Progenitor cell of endocrine pancreas (in vitro differentiated cells): ENCODE measurements at places on chromosomes 2 and 18. TPM values are rescaled to one million over a fixed set of nuclear protein-coding genes. Genes with fewer than 3 reads are reported as not detected.
A peak's percentile ranks its signal among the peaks of the same experiment; 100 is the strongest.

DNA sequence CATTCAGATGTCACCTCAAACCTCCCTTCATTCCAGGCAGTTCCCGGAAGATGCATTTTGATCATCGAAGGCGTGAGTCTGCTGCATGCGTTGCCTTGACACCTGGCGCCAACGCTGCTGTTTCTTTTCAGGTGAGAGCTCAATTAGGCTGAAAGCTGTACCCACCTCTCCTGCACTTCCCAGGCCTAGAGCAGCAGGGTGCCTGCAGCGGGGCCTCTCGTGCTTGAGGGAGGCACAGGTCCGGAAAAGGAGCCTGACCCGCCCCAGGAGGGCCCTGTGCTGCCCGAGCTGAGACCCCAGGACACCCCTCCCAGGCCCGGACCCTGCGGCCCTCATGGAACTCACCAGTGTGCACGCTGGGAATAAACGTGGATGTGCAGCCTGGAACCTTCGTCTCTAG, 31.4 kb upstream of the KCNG2 start:
- no peak overlapping the region for H3K4me3 ChIP-seq
- no peaks in the 10 kb centered on the region for H3K4me1 ChIP-seq
- H3K36me3 ChIP-seq: no peaks in the 10 kb centered on the region
- no peak overlapping the region for H3K27ac ChIP-seq

Gene MPPE1
- 27.4 and 37.4 TPM in 2 replicates for total RNA-seq

GRCh38 chr18:79442508-79443221, 46.9 kb downstream of the NFATC1 start:
- no peak overlapping the region for H3K27ac ChIP-seq
- H3K27me3 ChIP-seq: peaks cover 3% of the 10 kb centered on the region
- DNase-seq: no peak
- no peak overlapping the region for H3K4me3 ChIP-seq
- no peaks in the 10 kb centered on the region for H3K36me3 ChIP-seq

GRCh38 chr2:234674781-234675201, 177.9 kb upstream of the ARL4C start:
- no peak for DNase-seq
- no peaks in the 10 kb centered on the region for H3K36me3 ChIP-seq
- no peaks in the 10 kb centered on the region for H3K27me3 ChIP-seq

DNA sequence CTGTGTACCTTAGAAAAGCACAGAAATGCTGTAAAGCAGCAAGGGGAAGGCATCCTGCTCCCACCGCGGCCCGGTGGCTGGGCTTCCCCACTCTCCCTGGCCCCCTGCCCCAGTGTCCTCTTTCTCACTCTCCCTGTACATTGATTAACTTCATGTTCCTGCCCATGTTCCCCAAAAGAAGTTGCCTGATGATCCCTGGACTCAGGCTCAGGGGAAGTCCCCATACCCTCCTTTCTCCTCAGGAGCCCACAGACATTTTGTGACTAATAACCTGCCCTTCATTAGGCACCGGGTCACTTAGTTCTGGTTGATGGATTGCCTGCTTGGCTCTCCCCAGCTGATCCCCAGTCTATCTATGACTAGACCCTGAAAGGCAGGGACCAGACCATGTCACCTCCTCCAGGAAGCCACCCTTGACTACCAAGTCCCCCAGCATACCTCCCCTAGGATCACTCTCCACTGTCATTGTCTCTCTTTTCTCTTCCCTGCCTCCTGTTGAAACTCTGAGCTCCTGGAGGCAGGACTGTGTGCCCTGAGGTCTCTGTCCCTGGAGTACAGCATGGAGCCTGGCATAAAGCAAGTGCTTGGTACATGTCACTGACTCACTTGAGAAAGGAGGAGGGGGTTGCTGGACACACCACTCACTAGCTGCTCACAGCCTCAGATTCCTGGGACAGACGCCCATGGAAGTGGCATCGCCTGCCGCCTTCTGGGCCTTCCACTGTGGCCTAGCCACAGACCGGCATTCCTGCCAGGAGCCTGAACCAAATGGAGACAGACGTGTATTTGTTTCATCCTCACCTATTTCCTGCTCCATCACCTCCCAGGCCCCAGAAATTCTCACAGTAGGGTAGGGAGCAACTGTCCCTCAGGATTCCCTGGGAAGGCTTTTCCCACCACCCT, 13.5 kb downstream of the MALL start:
- no peaks in the 10 kb centered on the region for H3K27me3 ChIP-seq
- DNase-seq: no peak
- peaks cover 5% of the 10 kb centered on the region for H3K4me1 ChIP-seq
- no peaks in the 10 kb centered on the region for H3K36me3 ChIP-seq
- H3K27ac ChIP-seq: peak overlapping the region; percentile 78

GRCh38 chr2:27303093-27304025, 4.9 kb downstream of the UCN start:
- H3K4me3 ChIP-seq: no peak overlapping the region
- peaks cover 40% of the 10 kb centered on the region for H3K27me3 ChIP-seq
- peaks cover 6% of the 10 kb centered on the region for H3K4me1 ChIP-seq
- no peaks in the 10 kb centered on the region for H3K36me3 ChIP-seq
- no peak overlapping the region for H3K27ac ChIP-seq

Gene DNAH6
- 4.8 and 5.5 TPM in 2 replicates for total RNA-seq

Gene RETSAT
- total RNA-seq: 22.8 and 23.1 TPM in 2 replicates

DNA sequence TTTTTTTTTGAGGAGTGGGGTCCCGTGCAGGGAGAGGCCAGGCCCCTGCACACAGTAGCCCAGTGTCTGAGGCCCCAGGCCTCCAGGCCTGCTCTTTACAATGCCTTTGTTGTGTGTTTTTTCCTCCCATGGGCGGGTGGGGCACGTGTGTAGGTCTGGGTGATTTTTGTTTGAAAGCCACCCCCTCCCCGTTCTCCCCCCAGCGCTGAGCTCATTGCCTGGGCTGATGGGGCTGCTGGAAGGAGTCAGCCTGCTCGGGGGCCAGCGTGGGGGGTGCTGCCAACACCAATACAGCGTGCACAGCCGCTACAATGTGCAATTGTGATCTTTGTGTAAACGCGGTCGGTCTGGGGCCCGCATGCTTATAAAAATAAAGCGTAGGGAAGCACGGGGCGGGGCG, 142.7 kb downstream of the DYSF start:
- peak; percentile 11 for DNase-seq
- peak overlapping the region; percentile 83 for H3K27ac ChIP-seq
- no peaks in the 10 kb centered on the region for H3K36me3 ChIP-seq
- peaks cover 4% of the 10 kb centered on the region for H3K27me3 ChIP-seq
- peaks cover 10% of the 10 kb centered on the region for H3K4me1 ChIP-seq

DNA sequence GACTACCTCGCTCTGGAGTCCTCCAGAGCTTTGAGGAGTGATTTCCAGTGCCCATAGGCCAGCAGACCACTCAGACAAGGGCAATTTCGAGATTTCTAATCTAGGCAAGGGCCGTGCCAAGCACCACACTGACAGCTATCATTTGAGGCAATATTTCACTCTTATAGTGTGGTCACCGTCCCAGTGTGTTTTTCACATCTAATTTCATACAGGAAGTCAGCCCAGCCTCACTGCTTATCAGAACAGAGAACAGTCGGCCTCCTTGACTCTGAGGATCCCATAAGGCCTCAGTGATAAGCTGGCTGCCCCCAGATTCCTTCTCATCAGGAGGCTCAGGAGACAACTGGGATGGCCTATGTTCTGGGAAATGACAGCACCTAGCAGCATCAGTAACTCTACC, 581 bp downstream of the CAPN14 start:
- H3K36me3 ChIP-seq: no peaks in the 10 kb centered on the region
- peaks cover 14% of the 10 kb centered on the region for H3K4me1 ChIP-seq
- DNase-seq: no peak
- H3K4me3 ChIP-seq: no peak overlapping the region
- no peak overlapping the region for H3K27ac ChIP-seq

DNA sequence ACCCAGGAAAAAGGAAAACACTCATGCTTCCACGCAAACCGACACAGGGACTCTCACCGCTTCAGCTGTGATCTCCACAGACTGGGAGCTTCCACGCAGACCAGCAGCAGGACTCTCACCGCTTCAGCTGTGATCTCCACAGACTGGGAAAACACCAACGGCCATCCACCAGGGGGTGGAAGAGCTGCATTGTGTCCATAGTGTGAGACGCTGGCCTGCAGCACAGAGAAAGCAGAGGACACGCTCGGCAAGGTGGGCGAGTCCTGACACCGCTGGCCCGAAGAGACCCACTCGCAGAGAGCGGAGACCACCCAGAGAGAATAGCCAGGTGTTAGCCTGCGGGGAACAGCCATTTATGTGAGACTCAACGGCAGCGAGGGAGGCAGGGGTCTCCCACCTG, 42.5 kb upstream of the NFATC1 start:
- H3K36me3 ChIP-seq: peaks cover 13% of the 10 kb centered on the region
- H3K27ac ChIP-seq: no peak overlapping the region
- no peaks in the 10 kb centered on the region for H3K27me3 ChIP-seq
- H3K4me3 ChIP-seq: no peak overlapping the region
- no peak for DNase-seq

GRCh38 chr2:134429886-134430285, 176.0 kb downstream of the MGAT5 start:
- H3K27me3 ChIP-seq: no peaks in the 10 kb centered on the region
- H3K4me3 ChIP-seq: no peak overlapping the region
- peaks cover 49% of the 10 kb centered on the region for H3K4me1 ChIP-seq
- peaks cover 30% of the 10 kb centered on the region for H3K36me3 ChIP-seq
- DNase-seq: no peak

GRCh38 chr2:239499726-239500573, 99.1 kb upstream of the HDAC4 start:
- peaks cover 11% of the 10 kb centered on the region for H3K27me3 ChIP-seq
- H3K4me1 ChIP-seq: peaks cover 16% of the 10 kb centered on the region
- no peak overlapping the region for H3K27ac ChIP-seq
- no peak overlapping the region for H3K4me3 ChIP-seq
- no peaks in the 10 kb centered on the region for H3K36me3 ChIP-seq
- no peak for DNase-seq
